Stimulated activated CD4-positive, alpha-beta T cell treated with anti-CD3 and anti-CD28 coated beads, TNF-alpha, amount 100 ng/mL, for 4 hours (primary cell): ENCODE measurements at places on chromosomes 3 and 15.

- DNase-seq: no peak
These were observed 57.7 kb downstream of the BFSP2 start for GRCh38 chr3:133457465-133458067.

GRCh38 chr15:39275066-39275465 is 305.8 kb upstream of the THBS1 start:
- no peak for DNase-seq

DNA sequence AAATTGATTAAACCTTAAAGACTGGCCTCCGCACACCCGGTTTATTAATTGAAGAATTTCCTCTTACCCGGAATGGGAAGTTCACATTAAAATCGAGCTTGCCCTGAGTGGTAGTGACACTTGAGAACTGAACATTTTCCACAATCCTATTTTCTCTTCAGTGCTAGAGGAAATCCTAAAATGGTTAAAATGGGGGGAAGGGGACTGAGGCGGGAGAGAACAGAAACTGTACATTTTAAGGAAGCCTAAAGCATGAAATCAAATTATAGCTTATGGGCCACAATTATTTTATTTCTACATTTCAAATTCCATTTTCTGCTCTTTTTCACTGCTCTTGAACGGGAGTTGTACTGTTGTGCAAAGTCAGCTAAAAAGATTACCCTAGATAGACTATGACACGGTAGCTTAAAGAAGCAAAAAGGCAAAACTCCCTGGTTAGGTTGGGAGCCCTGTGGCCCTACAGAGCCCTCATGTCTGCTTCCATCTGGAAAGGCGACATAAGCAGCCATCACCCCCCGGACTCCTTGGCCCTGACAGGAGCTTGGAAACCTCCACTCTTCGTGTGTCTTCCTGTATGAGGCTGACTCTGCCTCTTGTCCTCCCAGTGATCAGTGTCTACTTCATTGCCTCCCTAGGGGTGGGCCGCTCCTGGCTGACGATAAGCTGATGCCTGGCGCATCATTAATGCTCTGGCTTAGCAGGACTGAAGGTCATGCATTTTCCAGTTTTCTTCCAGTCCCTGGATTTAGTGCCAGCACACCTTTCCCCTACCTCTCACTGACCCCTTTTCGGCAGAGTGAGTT is 79.3 kb downstream of the EEFSEC start:
- no peak for DNase-seq

- no peak for DNase-seq
These were observed 5.5 kb upstream of the MGLL start for GRCh38 chr3:127827808-127828207.

DNA sequence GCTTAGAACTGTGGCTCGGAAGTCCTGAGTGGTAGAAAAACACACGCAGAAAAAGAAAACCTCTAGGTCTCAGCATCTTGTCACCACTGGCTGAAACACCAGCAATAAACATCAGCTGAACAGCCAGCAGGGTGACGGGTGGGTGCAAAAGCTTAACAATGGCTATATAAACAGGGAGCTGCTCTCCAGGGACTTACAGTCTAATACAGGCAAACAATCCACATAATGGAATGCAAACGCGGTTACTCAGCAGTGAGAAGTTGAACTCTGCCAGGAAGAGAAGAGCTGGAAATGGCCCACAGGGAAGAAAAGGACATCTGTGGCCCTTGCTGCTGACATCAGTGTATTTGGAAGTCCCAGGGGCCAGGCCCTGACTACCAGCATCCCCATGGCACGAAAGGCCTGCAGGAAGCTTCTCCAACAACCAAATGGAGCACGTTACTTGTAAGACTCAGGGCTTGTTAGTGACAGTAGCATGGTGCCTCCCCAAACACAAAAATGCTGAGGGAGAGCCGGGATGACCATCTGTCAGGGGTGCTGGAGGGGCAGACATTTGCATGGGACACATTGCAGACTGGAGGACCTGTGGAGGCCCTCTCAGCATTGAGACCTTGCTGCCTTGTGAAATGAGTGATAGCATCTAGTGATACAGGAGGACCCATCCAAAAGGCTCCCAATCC is 3.0 kb downstream of the HEG1 start:
- no peak for DNase-seq

DNA sequence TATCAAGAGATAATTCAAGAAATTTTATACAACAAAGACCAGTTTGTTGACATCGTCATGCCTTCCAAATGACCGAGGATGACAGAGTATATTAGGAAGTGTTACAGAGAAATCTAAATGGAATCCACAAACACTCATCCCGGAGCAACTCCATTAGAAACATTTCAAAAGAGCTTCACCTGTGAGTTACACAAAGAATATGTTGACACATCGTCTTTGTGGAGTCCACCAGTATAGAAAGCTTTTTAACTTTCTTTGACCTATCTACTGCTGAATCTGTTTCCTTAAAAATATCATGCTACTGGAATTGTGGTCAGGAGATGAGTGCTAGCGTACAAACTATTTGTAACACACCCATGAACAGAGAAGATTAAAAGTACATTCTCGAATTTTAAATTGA is 130.4 kb downstream of the SUCLG2 start:
- no peak for DNase-seq

DNA sequence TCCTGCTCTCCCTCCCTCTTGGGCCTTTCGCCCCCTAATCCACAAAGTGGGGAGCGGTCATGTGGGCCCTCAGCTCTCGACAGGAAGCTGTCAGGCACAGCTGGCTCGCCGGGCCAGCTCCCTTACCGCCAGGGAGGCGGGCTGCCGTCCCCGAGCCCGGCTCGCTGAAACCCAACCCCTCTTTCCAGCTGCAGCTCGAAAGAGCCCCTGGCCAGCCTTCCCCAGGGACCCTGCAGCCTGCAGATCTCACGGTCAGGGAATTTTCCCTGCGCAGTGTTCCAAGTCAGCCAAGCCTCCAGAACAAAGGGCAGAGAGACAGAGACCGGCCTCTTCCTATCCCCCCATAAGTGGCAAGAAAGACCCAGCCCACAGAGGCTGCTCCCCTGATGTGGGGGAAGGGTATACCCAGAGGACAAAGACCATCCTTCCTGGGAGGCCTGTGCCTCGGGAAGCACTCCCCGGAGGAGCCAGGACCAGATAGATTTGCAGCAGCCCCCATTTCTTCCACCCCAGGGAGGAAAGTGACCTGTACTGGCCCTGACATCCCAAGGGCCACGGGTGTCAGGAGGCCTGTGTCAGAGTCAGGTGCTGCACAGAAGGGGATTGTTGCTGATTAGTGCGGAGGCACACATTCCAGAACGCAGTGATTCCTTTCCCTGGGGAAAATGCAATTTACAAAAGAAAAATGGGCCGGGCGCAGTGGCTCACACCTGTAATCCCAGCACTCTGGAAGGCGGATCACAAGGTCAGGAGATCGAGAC is 32.6 kb downstream of the MAGEF1 start:
- no peak for DNase-seq

DNA sequence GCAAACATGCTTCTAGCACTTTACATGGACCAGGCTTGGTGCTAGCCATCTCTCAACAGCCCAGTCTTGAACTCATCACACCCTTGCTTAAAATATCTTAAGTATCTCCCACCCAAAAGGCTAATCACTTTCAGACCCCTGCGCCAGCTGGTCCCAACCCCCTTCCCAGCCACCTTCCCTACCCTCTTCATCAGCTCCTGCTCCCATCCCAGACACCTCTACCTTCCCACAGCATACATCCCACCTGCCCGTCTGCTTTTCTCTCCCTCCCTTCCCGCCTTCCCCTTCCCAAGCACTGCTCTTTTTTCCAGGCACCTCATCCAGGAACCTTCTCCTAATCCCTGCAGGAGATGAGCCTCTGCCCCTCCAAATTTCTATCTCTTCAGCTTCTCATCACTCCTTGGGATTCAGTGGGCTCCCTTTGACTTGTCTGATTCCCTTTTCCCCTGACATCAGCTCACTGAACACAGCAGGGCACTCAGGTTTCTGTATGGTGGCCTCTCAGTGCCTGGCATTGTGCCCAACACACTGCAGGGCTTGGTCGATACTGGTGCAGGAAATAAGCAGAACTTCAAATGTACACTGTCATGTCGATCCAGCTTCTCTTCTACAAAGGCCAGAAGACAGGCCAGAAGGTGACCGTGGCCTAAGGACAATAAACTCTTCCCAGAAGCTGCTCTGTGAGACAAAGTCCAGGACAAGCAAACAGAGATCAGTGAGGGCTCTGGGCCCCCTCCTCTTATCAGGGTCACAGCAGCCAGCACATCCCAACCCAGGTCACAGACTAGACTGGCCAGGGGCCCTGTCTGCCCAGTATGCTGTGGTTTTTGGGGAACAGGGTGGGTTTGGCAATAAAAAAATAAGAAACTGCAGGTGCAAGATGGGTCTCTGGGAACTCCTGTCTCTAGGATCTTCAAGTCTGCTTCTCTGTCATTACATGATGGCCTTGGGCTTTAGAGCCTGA is 2.2 kb upstream of the ITIH1 start:
- no peak for DNase-seq

DNA sequence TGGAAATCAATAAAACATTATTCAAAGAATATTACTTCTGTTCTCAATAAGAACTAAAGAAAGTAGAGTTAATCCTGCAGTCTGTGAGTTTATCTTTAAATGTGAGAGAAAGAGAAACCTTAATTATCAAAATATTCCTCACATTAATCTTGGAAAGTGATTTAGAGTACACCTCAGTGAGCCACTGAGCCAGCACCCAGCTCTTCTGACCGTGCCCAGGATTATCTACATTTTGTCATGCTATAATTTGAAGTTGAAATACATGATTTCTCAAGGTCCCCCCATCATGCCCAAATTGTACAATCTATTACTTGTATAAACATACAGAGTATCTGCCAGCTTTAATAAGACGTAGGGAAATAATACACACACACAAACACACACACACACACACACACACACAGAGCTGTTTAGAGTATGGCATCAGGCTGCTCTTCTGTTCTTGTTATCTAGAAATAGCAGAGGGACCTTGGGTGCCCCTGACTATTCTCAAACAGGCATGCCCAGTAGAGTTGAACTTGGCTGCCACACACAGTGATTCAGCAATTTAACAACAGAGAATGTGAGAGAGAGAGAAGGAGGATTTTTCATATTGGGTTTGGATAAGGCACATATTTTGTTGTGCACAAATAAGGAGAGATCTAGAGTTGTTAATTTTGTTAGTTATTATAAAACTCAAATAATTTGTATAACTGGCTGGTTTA is 74.4 kb downstream of the P2RY1 start:
- DNase-seq: no peak

- no peak for DNase-seq
These were observed 2.4 kb downstream of the PSMA4 start for GRCh38 chr15:78542647-78543046.

DNA sequence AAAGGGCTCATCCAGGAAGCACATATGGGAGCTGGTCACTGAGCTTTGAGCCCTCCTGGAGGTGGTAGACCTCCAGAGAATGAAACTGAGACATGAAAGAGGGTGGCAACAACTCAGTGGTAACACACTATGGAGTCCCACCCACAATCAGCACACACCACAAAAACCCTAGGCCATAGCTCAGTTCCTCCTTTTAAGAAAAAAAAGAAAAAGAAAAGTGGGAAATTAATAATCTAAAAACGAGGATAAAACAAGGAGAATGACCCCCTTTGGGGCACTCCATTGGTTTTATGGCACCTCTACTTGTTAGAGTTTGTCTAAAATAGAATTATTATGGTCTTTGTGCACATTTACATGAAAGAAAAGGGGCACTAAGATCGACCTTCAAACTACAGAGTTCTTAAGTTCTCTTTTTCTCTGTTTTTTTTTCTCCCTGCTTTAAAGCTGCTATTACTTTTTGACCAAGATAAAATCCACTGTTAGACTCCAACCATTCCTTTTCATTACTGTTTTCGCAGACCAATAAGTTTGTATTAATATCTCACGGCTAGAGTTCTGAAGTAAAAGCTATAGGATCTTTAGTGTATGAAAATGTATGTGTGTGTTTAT is 40.2 kb upstream of the ZBTB20 start:
- no peak for DNase-seq

DNA sequence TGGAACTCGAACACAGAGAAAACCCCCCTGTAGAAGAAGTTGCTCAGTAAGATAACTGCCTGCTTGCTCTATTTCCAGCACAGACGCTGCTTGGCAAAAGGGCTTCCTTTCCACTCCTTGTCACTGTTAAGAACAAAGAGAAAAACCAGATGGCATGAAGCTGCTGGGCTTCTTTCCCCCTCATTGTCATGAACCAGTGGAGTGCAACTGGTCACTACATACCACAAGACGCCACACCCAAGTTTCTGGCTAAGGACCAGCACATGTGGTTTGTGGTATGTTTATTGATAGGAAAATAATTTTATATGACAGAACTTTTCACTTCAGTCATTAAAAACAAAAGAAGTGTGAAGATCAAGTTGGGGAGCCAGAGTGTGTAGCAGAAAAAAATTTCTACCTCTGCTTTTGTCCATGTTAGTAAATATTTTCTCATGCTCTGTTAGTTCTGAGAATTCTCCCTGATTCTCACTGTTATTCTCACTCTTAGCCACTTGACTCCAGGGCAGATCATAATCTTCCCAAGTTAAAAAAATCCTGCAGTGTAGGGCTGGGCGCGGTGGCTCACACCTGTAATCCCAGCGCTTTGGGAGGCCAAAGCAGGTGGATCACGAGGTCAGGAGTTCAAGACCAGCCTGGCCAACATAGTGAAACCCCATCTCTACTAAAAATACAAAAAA is 37.9 kb downstream of the CLK3 start:
- no peak for DNase-seq
